ENCODE measurements at places on chromosomes 6 and 20.

GRCh38 chr6:169112483-169113320 lies 140.9 kb downstream of the THBS2 start:
- no peak for DNase-seq

DNA sequence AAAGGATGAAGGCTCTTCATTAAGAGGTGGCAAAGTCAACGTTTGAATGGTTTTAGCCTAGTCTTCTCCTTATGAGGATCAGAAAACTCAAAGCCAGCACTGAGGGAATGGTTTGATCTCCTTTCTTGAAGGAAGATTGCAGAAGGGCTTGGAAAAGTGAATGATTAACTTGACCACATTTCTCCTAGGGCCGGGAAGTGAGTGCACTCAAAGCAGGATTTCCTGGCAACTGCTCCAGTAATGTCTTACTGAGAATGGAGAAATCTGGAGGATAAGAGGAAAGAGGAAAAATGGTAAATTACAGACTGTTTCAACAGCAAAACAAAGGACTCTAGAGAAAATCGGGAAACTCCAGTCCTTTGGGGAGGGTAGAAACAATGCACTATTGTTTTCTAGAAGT lies 189.0 kb upstream of the FOXA2 start:
- no peak for DNase-seq

DNA sequence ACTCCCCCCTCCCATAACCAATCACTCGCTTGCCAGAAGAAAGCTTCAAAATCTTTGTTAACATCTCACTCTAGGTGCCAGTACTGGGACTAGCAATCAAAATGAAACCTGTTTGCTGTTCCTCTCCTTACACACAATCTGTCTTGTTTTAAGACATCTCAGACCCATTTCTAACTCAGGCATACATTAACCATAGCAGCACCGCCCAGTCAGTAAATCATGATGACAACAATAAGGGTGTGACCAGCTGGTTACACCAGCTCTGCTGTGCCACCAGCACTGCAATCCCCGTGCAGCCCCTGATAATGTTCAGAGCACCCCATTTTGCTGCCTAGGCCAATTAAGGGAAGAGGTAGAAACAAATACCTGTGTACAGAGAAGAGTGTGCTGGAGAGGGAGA lies 185.2 kb upstream of the TAB2 start:
- DNase-seq = no peak

GRCh38 chr20:3193806-3194616 lies 10.5 kb downstream of the DDRGK1 start:
- no peak for DNase-seq

GRCh38 chr6:18323935-18324705 lies 59.8 kb upstream of the DEK start:
- no peak for DNase-seq

DNA sequence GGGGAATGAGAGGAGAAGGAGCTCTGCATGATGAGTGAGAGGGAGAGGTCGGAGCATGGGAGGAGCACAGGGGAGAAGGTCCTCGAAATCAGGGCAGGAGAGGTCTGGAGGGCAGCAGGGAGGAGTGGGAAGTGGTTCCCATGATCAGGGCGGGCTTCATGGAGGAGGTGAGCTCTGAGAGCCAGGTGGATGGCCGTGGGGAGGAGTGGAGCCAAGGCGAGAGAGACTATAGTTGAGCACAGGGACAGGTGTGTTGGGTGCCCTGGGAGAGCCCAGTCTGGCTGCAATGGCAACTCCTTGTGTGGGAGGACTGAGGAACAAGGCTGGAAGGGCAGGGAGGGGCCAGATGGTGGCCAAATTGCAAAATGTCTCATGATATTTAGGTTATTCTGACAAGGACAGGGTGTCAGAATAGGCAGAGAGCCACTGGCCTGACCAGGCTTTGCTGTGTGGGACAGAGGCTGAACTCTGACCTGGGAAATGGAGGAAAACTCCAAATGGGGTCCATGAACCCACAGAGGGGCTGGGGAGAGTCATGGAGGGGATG lies 21.4 kb downstream of the TTBK1 start:
- DNase-seq = no peak

GRCh38 chr20:13995086-13995665 lies at the start of gene MACROD2:
TSS of gene MACROD2 (plus strand) at chr20:13995516.
- DNase-seq = peak; percentile 4

DNA sequence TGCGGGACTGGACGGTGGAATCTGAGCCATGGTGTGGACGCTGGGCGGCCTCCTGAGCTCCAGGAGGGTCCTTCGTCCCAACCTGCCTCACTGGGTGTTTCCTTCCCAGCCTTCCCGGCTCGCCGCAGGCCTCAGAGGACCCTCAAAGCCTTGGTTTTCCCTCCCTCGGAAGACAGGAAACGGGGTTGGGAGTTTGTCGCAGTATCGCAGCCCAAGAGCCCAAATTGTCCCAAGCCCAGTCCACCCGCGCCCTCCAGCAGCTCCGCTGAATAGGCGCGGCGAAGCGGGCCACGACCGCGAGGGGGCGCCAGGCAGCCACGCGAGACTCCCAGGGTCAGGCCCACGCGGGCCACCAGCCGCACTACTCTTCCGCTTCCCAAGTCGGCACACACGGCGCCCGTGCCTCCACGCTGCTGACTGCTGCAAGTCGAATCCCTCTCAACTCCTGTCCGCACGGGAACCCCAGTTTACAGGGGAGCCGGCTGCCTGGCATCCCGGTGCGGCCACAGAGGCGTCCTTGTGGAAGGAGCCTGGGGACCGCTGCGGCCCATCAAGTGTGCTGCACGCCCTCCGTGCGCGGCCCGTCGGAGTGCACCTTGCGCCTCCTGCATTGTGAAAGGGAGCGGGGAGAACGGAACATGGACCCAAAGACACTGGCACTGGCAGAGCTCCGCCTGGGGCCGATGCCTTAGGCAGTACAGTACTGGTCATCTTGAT lies 40.4 kb upstream of the HMGA1 start:
- peak; percentile 82 for DNase-seq

DNA sequence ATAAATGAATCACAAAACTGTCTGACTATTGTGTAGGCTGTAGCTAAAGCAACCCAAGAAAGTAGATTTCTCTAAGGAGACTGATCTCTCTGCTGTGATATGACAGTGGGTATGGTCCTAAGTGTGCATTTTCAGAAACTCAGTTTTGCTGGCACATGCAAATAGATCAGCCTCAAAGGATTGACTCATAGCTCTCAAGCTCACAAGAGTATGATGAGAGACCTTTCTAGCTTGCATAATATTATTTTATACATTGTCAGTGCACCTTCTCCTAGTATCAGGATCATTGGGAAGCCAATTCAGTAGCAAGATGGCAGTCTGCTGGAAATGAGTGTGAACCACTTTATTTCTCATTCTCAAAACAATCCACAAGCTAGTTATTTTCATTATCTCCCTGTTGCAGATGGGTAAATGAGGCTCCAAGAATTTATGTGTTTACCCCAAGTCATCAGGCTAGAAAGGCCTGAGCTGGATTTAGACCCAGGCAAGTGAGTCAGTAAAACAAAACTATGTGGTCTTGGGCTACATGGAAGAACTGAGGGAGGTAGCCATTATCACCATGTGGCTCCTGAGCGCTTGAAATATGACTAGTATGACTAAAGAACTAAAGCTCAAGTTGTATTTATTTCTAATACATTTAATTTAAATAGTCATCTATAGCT lies 27.9 kb upstream of the PLCB4 start:
- DNase-seq = no peak

- no peak for DNase-seq
Observed at GRCh38 chr6:130725551-130725950, 101.7 kb upstream of the SMLR1 start.

DNA sequence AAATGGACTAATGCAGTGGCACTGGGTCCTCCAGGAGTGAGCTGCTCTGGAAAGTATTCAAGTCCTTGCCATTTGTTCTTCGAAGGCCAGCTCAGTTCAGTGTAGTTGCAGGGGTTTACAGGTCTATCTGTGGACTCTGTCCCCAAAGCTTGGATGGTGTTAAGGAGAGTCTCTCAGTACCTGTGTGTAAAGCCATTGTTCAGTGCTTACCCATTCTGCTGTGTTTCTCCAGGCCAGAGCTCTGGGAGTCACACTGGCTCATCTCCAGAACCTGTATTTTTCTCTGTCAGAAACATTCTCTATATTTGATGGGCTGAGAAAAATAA lies 66.6 kb downstream of the DTD1 start:
- no peak for DNase-seq

GRCh38 chr20:9514072-9514460 lies 324 bp upstream of the LAMP5 start:
- DNase-seq = no peak

DNA sequence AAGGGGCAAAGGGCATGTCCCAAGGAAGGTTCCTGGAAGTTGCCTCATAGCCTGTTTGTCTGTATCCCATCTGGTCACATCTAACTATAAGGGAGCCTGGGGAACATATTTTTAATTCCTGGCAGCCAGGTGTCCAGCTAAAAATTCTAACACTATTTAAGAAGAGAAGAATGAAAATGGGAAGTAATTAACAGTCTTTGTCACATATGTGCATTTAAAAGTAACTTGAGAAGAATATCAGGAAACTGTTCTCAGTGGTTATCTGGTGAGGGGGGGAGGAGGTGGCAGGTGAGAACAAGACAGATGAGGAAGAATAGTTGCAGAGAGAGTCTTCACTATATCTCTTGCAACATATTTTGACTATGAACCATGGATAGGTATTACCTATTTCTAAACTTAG lies 75.5 kb upstream of the ELOVL5 start:
- DNase-seq = no peak

DNA sequence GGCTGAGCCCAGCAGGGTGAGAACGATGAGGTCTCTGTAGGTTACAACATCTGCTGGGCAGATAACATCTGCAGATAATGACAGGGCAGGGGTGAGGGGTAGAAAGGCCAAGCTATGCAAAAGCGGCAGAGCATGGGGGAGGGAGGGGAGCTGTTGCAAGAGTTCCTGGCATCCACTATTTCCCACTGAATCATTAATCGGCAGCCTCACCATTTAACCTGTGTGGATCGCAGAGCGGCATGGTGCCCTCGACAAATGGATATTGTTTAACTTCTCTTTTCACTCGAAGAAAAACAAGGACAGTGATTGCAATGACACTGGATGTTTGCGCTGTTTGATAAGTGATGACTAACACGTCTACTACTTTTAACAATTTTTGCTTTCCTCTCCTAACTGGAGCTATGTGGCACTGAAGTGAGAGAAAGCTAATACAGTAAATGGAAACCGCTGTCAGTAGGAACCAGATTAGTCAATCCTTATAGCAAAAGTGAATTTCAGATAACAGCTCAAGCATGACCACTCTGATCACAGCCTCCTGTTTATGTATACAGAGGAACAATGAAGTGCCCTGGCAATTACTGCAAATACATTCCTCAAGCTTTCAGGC lies 381.5 kb downstream of the TFAP2A start:
- DNase-seq = no peak

GRCh38 chr6:90086517-90086916 lies 192.2 kb downstream of the GJA10 start:
- DNase-seq = no peak

DNA sequence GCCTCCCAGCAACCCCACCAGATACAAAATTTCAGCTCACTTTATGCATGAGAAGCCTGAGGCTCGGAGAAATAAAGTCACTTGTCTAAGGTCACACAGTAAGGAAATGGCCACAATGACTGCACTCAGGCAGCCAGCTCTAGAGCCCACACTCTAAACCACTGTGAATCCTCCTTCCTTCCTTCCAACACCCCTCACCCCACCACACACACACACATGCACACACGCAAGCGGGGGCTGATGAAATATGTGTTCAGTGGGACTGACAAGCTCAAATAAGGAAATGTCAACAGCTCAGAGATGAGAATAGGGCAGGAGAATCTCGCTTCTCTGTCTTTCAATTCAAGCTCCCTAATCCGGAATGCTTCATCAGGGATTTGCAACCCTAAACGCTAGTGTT lies 6.0 kb upstream of the BPIFA1 start:
- DNase-seq = no peak

GRCh38 chr6:3919130-3919628 lies 70.0 kb downstream of the FAM50B start:
- no peak for DNase-seq

DNA sequence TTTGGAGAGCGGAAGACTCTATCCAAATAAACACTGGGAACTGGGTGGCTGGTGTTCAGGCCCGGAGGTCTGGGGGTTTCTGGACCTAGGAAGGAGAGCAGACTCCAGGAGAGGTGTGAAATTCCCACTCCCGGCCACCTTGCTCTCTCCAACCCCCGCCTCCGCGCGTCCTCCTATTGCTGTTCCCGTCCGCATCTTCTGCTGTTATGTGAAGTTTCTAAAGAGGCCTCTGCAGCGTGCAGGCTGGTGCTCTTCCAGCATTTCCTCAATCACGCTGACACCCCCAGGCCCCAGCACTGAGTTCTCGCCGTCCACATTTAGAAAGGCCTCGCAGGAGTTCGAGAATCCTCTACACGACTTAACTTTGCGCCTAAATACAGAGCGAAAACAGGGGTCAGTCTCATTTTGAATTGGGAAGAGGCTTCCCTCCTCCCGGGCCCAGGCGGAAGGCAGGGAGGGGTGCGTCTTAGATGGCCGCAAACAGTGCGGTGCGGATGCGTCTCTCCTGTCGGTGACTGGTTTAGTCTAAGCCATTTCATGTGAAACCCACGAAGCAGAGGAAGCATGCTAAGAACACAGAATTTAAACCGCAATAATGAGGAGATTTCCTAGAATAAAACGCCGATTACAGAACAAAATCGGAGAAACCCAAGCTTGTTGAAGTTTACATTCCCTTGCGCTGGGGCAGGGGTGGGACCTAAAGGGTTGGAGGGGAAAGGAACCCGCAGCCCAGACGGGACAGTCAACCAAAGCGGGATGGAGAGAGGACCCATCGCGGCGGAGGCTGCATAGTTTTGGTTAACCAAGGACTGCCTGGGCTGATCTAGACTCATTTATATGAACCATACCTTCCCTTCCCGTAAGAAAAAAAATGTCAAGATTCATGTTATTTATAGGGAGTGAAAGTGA lies 4.0 kb upstream of the FOXF2 start:
- DNase-seq = no peak

DNA sequence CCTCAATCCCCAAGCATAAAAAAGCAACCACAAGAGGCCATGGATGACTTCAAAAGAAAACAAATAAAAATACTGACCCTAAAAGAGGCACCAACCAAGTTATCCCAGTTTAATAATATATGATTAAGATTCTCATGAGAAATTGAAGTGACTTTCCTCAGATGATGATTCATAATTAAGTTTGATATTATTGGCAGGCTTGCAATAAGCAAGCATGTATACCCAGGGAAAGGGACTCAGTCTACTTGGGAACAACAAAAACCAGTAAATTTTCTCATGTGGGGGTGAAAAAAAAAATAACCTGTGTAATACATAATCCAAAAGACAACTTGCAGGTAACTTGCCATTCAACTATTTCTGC lies 19.6 kb downstream of the JAG1 start:
- DNase-seq = no peak

GRCh38 chr6:116444092-116444491 lies 17.1 kb upstream of the CALHM6 start:
- no peak for DNase-seq

DNA sequence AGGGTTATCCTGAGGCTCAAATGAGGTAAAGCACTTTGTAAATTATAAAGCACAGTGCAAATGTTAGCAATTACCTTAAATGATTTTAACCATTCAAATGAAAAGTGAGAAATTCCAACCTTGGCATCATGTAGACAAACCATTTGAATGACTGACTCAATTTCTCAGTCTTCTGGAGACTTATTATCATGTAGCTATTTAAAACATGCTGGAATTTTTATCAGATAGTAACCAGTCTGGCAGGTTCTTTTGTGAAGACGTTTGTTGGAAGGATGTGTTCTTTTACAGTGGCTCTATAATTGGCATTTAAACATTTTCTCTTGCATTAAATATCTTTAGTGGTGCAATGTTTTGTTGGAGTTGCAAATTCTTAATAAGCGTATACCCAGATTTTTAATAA lies 386.6 kb downstream of the NKAIN2 start:
- DNase-seq = no peak
